ENCODE measurements at places on chromosomes 16 and 17. TPM values are rescaled to one million over a fixed set of nuclear protein-coding genes. Genes with fewer than 3 reads are reported as not detected.

DNA sequence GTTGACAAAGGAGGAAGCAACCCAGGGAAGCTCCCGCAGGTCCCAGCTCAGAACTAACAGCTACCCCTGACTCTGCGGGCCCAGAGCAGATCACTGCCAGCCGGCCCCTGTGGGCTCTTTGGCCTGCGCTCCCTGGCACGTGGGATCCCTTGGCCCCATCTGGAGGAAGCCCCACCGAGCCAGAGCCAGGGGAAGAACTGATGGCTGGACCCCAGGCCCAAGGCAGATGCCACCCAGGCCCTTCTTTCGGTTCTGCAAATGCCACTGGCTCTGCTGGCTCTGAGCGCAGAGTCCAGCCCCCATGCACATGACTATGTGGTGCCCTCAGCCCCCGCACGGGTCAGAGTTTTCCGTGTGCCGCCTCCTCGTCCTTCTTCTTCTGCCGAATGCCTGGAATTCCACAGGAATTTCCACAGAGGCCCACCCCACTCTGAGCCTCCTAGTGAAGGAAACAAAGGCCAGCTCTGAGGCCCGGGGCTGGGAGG lies 35.8 kb upstream of the SNN start:
- DNase-seq: no peak

GRCh38 chr16:30846649-30847402 lies 47.1 kb downstream of the BCL7C start:
- DNase-seq: no peak

The KRT28 gene
- total RNA-seq: not detected

GRCh38 chr17:39598630-39599003 lies 9.1 kb downstream of the NEUROD2 start:
- no peak for DNase-seq

The FLOT2 gene
- total RNA-seq: 35.8 TPM

Data from Karpas-422 (cell line).